ENCODE measurements at places on chromosomes 12 and 14.

GRCh38 chr14:43877351-43877960 is 629.6 kb downstream of the FSCB start:
- no peak for DNase-seq

DNA sequence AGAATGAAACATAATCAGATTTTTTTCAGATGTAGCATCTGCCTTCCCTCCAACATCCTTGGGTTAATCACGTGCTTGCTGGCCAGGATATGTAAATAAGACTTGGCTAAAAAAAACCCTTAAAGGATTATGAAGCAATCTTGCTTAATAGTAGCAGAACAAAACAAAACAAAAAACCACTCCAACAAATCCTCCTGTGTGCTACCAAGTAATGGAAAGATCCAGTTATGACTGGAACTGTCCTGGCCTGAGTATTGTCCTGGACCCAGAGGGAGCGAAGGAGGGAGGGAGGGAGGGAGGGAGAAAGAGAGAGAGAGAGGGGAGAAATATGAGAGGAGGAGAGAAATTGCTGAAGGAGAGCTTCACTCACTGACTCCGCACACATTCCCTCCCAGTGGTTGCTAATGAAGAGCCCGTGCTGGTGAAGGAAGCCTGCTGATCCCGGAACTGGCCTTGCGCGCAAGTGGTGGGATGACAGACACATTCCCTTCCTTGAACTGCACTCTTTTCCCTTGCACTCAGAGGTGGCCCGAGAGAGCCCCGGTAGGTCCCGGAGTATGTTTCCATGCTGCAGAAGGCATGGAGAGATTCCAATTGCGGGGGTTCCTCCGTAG is 57.2 kb downstream of the HMGA2 start:
- DNase-seq, result no peak

- peak; percentile 81 for DNase-seq
These were observed at the start of gene VASH1 for GRCh38 chr14:76761136-76761959. Gene VASH1, plus strand, starts transcription at chr14:76761468. Its CDS starts 1,354 bp downstream, at chr14:76762822.

GRCh38 chr14:66476964-66477363 is 9.2 kb upstream of the CCDC196 start:
- no peak for DNase-seq

GRCh38 chr14:56953884-56954283 is 143.6 kb upstream of the OTX2 start:
- DNase-seq, result no peak

- no peak for DNase-seq
These were observed 23.0 kb downstream of the ISCA2 start for GRCh38 chr14:74516451-74517160.

- DNase-seq, result no peak
These were observed 370.3 kb downstream of the DAD1 start for GRCh38 chr14:22218728-22219127.

DNA sequence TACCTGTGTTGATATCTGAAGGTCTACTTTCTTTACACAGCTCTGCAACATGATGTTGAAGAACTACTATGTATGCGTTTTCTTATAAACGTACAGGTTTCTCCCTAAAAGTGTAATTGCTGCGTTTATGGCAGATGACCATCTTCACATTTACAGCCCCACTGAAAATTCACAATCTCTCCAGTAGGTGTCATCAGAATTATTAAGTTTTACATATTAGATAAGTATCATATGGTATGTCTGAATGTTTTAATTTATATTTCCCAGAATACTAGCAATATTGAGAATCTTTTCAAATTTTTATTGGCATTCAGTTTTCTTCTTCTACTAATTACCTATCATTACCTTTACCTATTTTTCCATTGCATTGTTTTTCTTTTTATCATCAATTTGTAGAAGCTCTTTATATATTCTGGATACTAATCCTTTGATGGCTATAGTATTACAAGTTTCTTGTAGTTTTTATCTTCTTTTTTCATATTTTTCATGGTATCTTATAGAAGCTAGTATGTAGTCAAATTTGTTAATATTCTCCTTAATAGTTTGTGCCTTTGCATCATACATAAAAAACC is 123.5 kb downstream of the CAPZA3 start:
- no peak for DNase-seq

DNA sequence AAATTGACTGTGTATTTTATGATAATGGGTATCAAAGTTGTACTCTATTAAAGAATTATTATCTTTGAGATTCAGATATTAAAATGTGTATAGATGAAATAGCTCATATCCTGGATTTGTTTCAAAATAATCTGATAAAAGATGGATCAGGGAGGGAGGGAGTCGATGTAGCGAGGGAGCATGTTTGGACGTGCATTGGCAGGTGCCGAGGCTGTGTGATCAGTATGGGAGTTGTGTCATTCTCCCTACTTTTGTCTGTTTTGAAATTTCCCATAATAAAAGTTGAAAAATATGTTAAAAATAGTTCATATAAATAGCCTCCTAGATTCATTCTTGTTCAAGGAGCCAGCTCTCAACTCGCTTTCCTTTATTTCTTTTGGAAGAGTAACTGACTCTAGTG is 171.6 kb upstream of the HIF1A start:
- DNase-seq, result no peak

DNA sequence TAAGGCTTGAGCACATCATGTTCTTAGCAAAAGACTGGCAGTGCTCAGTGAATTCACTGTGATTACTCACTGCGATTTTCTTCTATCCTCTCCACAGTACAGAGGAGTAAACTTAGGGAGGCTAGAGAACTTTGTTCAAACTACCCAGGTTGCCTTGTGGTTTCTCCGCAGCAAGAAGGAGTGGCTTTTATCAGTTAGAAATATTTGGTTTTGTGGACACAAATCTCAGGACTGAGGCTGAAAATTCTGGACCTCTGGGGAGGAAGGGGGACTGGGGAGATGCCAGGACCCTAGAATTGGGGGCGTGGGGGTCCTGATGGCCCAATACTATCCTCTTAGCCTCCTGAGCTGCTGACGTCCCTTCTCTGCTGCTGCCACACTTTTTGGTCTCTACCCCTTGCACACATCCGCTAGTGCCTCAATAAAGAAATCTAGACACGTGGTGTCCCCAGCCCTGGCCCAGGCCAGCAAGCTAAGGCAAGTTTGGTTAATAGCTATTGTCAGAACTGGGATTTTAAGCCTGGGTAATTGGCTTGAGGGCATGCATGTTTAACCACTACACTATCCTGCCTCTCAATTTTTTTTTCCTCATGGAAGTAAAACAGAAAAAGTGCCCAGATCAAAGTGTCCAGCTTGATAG is 842 bp downstream of the OAS2 start:
- peak; percentile 37 for DNase-seq

GRCh38 chr14:34053666-34054065 is 102.8 kb upstream of the EGLN3 start:
- DNase-seq, result no peak

DNA sequence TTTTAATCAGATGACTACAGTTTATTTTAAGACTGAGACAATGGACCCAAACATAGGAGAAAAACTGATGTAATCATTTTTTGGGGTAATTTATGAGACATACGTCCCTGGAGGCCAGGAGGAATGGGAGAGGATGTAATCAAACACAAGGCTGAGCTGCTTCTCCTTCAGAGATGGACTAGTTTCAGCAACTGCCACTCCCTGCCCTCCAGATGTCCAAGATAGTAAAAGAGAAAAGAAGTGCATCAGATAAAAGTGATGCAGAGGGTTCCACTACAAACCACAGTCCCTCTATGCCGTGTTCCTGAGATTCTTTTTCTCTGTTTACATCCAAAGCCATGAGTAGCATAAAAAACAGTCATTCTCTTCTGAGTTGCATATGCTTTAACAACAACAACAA is 101.1 kb downstream of the DACT1 start:
- no peak for DNase-seq

DNA sequence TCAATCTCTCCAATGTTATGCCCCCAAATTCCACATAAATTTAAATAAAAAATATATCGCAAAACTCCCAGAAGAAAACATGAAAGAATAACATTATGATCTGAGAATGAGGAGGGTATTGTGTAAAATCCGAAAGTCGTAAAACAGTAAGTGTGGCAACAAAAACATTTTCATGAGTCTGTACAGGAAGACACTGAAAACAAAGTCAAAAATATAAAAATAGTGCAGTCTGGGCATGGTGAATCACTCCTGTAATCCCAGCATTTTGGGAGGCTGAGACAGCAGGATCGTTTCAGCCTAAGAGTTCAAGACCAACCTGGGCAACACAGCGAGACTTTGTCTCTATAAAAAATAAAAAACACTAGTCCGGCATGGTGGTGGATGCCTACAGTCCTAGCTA is 57.1 kb downstream of the SPTLC2 start:
- no peak for DNase-seq

- no peak for DNase-seq
These were observed 116.4 kb upstream of the ATF1 start for GRCh38 chr12:50647479-50647878.

DNA sequence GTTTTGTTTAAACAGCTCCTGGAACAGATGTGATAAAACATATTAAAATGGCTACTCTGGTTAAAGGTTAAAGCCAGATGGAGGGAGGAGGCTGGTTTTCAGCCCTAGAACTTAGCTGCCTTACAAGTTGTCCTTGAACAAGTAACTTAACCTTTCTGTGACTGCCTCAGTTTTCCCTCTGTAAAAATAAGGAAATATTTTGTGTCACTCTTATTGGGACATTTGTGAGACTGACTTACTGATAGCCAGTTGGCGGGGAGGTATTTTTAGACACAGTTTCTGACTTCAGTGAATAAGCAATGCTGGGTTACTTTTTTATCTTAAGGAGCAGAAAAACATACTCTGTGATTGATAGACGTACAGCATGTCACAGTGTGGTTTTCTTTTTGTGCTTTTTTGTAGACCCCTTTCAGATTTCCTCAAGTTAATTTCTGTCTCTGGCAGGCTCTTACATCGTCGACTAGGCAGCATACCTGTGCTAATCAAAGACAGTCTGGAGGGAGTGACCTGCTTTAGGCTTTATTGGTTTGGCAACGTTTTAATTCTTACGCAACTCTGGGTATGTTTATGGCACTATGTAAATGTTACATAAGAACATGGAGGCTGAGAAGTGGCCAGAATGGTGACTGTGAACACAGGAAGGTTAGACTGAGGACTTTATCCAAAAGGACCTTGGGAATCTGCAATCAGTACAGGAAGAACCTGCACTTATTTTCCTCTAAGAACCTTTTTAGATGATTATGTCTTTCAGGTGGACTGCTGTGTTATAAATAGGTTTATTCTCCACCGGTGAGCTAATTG is 3.3 kb downstream of the ACVR1B start:
- DNase-seq, result no peak

GRCh38 chr14:44099743-44100488 is 407.2 kb downstream of the FSCB start:
- no peak for DNase-seq

DNA sequence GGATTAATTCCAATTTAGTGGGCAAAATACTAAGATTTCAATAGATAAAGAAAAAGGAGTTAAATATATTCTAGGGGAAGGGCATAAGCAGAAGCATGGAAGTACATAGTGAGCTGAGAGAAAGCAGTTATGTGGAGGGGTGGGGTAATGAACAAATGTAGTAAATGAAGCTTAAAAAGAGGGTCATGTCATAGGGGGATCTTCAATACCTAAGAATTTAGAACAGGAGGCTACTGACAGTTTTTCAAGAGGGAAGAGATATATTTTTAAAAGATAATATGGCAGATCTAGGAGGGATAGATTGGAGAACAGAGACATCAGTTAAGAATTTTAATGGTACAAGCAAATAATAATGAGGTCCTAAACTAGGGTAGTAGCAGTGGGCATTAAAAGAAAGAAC is 9.4 kb downstream of the SYCP3 start:
- no peak for DNase-seq
